ENCODE measurements at places on chromosomes 4 and X. TPM values are rescaled to one million over a fixed set of nuclear protein-coding genes. Genes with fewer than 3 reads are reported as not detected.

The AMTN gene
- total RNA-seq = not detected

The STATH gene
- not detected for total RNA-seq

The DCHS2 gene
- total RNA-seq = 0.70 TPM

DNA sequence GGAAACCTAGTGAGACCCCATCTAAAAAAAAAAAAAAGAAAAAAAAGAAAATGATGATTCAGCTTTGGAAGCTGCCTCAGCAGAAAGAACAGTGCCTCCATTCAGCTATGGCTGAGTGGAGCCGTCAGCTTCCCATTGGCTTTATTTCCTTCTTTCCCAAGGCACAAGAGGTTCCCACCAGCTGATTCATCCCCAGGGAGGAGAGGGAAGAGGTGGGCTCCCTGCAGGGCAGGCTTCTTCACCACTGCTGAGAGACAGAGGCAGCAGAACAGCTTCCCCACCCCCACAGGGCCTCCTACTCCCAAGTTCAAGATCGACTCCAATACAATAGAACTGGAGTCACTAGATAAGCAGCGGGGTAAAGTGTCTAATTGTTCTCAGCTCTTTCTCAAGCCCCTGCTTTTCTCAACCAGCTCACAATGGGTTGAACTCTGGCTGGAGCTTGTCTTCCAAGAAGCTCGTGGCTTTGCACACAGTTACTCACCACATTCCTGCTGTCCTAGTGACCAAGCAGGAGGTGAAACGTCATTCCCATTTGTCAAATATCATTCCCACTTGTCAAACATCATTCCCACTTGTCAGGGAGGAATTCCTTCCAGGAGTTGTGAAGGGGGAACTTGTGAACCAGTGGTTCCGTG, 47.8 kb downstream of the FHDC1 start:
- H3K4me3 ChIP-seq = no peak overlapping the region
- H3K27me3 ChIP-seq = no peaks in the 10 kb centered on the region
- no peaks in the 10 kb centered on the region for H3K36me3 ChIP-seq
- peak; percentile 17 for DNase-seq
- no peak overlapping the region for H3K27ac ChIP-seq

GRCh38 chrX:131881194-131881593, 141.9 kb upstream of the STK26 start:
- no peaks in the 10 kb centered on the region for H3K36me3 ChIP-seq
- H3K27me3 ChIP-seq = no peaks in the 10 kb centered on the region
- H3K27ac ChIP-seq = no peak overlapping the region
- no peaks in the 10 kb centered on the region for H3K4me1 ChIP-seq

- H3K4me1 ChIP-seq = no peaks in the 10 kb centered on the region
- no peak for DNase-seq
- H3K36me3 ChIP-seq = peaks cover 10% of the 10 kb centered on the region
- no peaks in the 10 kb centered on the region for H3K27me3 ChIP-seq
These were observed 141.9 kb downstream of the MAB21L2 start for GRCh38 chr4:150723727-150724411.

DNA sequence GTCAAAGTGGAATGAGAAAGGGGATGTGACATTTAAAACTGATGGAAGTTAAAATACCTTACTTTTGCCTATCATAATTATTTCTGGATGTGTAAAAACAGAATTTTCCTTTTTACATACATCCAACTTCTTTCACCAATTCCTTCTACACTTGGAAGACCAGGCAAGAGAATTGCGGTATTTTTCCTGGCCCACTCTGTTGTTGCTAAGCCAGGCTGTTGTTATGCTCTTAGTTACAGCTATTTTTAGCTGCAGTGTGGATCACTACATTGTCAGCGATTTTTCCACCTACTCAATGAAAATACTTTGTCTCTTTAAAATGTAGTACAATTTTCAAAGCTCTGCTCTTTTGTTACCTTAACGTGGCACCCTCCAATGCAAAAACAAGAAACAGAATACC, 43.4 kb downstream of the NKX6-1 start:
- no peak for DNase-seq
- H3K27me3 ChIP-seq = no peaks in the 10 kb centered on the region
- no peaks in the 10 kb centered on the region for H3K4me1 ChIP-seq

DNA sequence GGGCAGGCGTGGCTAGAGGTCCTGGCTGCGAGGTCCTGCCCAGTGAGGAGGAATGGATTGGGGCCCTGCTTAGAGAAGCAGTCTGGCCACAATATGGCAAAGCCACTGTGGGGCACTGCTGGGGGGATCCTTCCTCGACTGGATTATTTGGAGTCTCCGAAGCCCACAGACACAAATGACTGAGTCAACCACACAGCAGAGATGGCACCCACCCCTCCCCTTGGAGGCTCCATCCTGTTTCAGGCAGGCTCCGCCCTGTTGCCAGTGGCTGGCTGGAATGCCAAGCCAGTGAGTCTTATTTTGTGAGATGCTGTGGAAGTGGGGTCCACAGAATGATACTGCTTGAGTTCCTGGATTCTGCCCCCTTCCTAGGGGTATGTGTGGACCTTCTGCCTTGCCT, 363.9 kb downstream of the PPP1R2C start:
- DNase-seq = no peak
- peaks cover 11% of the 10 kb centered on the region for H3K36me3 ChIP-seq
- no peak overlapping the region for H3K27ac ChIP-seq
- H3K4me1 ChIP-seq = no peaks in the 10 kb centered on the region
- no peaks in the 10 kb centered on the region for H3K27me3 ChIP-seq
- H3K4me3 ChIP-seq = no peak overlapping the region

DNA sequence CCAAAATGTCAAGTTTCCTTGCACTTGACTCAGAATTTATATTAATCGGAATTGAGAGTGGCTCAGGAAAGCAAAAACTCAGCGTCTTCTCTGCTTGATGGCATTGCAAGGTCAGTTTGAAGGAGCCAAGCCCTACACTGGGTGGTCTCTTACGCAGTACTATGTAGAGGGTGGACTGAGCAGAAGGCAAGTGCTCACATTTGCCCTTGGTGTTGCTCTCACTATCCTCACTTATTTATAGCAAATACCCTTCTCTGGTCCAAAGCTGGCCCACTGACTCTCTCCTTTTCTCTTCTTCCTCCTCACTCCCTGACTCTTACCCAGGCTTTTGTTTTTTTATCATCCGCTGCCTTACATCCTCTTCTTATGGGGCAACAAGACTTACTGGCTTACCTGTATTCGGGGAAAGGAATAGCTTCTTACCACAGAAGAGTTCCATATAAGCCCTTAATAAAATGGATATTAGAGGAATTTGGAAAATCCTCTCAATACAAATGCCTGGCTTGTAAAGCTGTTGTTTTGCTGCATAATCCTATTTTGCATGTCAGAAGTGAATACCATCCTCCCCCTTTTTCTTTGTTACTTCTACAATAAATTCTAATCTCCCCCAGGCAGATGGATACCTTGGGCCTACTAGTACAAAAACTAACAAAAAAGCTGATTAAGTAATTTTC, 24.8 kb upstream of the GATB start:
- H3K36me3 ChIP-seq = peaks cover 31% of the 10 kb centered on the region
- DNase-seq = no peak
- H3K27me3 ChIP-seq = no peaks in the 10 kb centered on the region
- H3K4me1 ChIP-seq = peaks cover 4% of the 10 kb centered on the region
- no peak overlapping the region for H3K27ac ChIP-seq

DNA sequence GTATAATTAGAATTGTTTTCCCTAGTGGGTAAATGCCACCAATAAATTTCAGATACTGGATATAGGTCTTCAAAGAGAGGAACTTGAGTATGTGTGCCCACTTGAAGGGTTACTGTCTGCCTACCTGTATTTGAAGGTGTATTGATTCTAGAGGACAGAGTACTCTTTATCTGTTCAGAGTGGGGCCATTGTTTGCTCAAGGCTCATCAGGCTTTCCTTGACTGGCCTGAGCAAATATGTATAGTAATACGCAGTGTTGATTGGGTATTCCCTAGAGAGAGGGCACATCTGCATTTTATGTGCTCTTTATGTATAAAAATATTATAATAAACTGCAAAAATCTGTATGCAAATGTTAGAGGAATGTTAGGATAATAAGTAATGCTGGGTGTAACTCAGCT, 23.7 kb downstream of the RP2 start:
- H3K4me3 ChIP-seq = no peak overlapping the region
- no peaks in the 10 kb centered on the region for H3K4me1 ChIP-seq
- no peak overlapping the region for H3K27ac ChIP-seq
- H3K36me3 ChIP-seq = peaks cover 1% of the 10 kb centered on the region
- no peak for DNase-seq

Data from H9 (cell line).